Stimulated activated CD4-positive, alpha-beta T cell treated with anti-CD3 and anti-CD28 coated beads, TNF-alpha, amount 100 ng/mL, for 24 hours (primary cell): ENCODE measurements at places on chromosomes 5 and 9.

GRCh38 chr5:156778139-156778706 lies 71.9 kb upstream of the PPP1R2B start:
- no peak for DNase-seq

DNA sequence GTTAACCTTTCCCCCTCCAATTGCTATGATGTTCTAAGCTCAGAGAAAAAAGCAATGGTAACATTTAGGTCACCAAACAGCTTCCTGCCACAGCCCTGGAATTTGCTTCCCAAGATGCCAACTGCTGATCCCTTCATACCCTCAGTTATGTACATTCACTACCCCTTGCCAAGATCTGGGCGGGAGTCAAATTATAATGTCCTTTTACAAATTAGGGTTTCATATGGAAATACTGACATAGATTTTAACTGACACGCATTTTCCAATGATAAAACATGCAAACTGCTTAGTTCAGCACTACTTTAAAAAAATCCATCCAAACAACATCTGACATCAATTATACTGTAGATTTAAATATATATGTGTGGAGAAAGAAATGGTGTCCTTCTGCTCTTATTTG lies 5.0 kb downstream of the LOX start:
- no peak for DNase-seq

DNA sequence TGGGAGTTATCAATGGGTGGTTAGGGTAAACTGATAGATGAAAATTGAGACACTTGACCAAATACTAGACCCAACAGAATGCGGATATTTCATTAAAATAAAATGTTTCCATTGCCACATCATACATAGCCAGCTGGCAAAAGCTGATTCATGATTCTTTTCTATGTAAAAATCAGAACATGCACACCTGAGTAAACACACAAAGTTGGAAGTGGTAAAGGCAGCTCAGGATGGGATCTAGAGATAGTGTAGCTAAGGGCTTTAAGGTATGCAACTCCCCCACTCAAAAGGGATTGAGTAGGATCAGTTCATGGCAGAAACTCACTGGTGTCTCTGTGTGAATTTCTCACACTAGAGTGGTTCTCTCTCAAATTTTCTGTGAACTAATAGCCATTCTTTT lies 541.1 kb upstream of the GRAMD2B start:
- no peak for DNase-seq

DNA sequence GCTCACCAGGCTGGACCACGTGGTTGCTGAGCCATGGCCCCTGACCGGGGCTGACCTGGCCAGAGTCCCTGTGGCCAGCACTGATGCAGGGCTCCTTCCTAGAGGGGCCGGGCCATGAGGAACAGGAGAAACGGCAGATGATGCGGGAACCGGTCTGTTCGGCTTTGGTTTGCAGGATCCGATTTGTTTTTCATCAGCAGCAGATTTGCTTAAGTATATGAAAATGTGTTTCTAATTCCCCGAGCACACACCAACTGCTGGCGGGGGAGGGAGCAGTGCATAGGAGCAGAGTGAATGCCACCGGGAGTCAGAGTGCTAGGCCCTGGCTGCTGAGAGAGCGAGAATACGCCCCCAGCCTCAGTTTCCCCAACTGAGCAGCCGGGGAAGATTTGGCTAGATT lies 13.6 kb downstream of the NTNG2 start:
- DNase-seq, result no peak

DNA sequence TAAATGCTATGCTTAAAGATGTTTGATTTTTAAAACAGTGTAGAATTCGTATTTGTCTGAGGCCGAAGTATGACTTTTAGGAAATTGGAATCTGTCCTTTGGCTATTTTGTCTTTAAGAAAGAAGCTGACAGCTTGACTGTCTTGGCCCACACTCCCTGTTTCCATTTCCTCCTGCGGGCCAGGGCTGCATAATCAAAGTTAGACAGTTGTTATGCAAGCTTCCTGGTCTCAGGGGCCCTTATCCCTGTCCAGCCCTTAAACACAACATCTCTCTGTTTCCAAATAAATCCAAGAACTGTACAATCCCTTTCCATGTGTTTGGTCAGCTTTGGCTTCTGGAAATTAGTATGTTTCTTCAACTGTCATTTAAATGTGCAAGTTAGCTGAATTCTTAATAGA lies 54.6 kb upstream of the ECM2 start:
- no peak for DNase-seq

GRCh38 chr5:107570805-107571531 lies 99.8 kb downstream of the EFNA5 start:
- no peak for DNase-seq

DNA sequence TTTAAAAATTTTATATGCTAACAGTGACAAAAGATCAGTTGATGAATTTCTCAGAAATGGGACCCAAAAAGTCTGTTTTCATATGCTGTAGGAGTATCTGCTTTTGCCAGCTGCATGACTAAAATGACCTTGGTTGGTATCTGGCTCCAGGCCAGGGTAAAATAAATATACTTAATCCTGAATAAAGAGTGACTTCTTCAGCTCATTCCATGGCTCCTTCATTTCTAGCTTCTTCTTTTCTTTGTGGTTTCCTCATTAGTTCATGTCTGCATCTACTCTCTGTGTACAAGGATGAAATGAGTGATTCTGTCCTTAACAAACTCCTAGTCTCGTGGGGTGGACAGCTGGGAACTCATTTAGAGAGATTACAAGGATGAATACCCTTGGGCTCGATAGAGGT lies 36.0 kb downstream of the RCL1 start:
- DNase-seq, result no peak

DNA sequence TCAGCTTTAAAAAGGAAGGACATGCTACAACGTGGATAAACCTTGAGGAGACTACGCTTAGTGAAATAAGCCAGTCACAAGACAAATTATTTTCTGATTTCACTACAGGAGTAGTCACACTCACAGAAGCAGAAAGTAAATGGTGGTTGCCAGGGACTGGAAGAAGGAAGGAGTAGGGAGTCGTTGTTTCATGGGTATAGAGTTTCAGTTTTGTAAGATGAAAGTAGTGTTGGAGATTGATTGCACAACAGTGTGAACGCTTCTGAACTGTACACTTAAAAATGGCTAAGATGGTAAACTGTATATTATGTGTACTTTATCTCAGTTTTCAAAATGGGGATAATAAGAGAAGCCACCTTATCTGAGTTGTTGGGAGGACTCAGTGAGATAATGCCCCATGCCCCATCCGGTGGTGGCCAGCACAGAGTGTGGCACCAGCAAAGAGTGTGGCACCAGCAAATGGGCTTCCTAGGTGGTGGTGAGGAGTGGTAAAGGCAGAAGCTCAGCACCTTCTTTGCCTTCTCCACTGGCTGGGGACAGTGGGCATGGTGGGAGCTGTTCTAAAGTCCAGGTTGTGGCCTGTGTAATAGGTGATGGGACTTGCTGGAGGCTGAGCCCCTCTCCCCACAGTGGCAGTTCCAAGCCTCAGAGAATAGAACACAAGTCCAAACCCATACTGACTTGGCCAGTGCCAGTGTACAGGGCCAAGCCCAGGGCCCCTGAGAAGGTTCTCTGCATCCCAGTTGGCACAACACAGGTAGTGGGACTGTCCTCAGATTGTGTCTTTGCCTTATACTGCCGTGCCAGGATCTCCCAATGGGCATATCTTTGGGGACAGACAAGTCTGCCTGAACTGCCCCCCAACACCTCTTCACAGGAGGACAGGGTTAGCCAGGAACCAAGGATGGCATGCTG lies 4.4 kb downstream of the SLC22A4 start:
- DNase-seq, result no peak

GRCh38 chr5:129245489-129245888 lies 150.9 kb downstream of the ISOC1 start:
- DNase-seq, result no peak

DNA sequence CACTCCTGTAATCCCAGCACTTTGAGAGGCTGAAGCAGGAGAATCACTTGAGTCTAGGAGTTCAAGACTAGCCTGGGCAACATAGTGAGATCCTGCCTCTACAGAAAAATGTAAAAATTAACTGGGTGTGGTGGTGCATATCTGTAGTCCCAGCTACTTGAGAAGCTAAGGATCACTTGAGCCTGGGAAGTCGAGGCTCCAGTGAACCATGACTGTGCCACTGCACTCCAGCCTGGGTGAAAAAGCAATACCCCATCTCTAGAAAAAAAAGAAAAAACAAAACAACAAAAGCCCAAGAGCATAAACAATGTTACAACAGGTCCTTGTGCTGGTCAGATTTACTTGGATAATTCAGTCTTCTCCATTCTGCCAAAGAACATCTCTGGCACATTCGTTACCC lies 44.3 kb upstream of the TGFBR1 start:
- DNase-seq, result no peak

DNA sequence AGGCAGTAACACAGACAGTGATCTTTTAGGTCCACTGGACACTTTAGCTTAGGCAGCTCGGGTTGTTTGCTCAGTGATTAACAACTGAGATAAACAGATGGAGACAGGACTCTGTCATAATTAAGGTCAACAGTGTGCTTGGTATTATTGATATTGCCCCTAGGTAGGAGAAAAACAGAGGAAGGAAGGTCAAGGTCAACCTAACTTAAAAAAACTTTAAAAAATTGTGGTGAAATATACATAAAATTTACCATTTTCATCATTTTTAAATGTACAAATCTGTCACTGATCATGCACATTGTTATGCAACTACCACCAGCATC lies 2.1 kb upstream of the HSPA4 start:
- no peak for DNase-seq

DNA sequence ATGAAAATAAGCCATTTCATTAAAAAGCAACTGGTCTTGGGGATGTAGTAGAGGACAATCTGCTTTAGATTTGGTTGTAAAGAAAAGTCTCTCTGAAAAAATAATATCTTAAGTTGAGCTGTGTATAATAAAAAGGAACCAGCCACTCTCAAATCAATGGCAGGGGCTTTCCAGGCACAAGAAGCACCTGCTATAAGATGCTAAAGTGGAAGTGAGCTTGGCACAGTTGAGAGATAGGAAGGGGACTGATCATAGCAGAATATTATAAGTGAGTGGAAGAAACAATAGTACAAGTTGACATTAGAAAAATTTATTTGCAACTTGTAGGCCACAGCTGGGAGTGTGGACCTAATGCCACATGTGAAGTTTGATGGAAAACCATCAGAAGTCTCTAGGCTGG lies 28.1 kb upstream of the SPINK5 start:
- no peak for DNase-seq

- no peak for DNase-seq
Observed at GRCh38 chr5:1963941-1964451, 81.3 kb upstream of the IRX4 start.

DNA sequence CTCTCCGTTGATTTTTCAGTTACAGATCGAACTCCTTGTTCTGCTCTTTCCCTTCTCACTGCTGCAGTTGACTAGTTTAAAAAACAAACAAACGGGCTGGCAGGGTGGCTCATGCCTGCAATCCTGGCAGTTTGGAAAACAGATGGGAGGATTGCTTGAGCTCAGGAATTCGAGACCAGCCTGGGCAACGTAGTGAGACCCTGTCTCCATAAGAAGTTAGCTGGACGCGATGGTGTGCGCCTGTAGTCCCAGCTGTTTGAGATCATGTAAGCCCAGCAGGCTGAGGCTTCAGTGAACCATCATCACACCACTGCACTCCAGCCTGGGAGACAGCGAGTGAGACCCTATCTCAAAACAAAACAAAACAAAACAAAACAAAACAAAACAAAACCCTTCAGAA lies 51.4 kb upstream of the NCS1 start:
- DNase-seq, result no peak

GRCh38 chr5:124654418-124654817 lies 92.0 kb downstream of the ZNF608 start:
- DNase-seq, result no peak

GRCh38 chr9:105290418-105290817 lies 46.0 kb downstream of the SLC44A1 start:
- DNase-seq, result no peak

DNA sequence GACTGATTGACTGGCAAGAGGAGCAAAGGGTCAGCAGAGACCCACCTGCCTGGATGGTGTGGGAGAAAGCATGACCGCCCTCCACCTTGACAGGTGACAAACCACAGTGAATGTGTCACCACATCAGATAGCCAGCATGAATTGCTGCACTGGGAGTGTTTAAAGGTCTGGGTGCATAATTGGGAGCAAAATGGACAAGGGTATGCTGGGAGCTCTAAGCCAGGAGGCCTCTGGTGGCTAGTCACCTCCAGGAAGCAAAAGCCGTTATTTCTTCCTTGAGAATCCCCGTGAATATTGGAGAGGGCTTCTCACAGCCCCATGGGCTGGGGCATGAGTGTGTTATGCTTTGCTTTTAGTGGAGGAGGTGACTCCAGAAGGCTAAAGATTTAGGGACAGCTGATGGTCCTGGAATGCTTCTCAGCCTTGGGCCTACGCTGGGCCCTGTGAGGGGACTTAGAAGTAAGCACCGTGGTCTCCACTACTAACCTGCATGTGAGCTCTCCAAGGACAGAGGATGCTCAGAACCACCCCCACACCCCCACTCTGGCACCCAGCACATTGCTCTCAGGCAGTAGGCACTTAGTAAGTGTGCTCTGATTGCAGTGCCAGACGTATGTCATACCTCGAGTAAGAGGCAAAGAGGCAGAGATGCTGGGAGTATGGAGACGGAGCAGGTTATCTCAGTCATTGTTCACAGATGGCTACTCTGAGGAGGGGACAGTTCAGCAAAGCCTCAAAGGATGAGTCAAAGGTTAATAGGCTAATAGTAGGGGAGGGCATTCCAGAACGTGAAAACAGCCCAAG lies 9.1 kb upstream of the IRF1 start:
- DNase-seq, result no peak

DNA sequence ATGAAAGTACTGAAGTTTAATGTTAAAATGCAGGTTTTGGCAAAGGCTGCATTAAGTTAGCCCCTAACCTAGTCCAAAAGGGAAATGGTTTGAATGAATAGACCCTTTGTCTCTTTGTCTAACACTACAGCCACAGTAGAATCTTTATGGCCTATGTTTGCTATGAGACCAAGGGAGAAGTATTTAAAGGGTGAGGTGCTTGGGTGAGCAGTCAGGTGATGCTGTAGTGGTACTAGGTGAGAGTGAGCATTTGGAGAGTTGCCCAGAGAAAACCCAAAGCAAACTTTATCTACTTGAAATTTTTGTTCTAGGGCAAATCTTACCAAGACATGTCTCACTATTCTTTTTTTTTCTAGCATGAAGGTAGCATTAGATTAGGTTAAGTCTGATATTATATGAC lies 1961.4 kb upstream of the WWC1 start:
- no peak for DNase-seq

DNA sequence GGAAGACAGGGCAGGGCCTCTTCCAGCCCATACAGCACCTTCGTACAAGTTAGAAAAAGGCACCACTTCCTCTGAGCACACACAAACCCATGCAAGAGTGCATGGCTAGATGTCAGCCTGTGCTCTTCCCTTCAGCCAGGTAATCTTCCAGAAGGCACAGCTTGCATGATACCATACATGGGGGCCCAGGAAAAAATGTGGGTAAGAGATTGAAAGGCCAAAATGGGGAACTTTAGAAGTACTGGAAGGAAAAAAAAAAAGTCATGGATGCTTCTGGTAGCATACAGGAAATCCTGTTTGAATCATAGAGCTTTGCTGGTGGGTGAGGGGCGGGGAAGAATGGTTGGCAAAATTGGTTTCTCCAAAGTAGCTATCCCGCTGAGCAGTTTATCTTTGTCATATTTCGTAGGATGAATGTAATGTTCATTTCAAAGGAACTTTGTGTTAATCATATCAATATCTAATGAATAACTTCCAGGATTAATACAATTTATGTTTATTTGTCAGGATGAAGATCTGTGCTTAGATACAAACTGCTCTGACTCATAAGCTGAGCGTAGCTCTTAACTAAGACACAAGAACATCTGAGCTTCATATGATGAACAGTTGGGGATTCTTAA lies 78.2 kb upstream of the MAP3K1 start:
- DNase-seq, result no peak
